CD4-positive, CD25-positive, alpha-beta regulatory T cell (primary cell): ENCODE measurements at places on chromosomes 5 and 9.

DNA sequence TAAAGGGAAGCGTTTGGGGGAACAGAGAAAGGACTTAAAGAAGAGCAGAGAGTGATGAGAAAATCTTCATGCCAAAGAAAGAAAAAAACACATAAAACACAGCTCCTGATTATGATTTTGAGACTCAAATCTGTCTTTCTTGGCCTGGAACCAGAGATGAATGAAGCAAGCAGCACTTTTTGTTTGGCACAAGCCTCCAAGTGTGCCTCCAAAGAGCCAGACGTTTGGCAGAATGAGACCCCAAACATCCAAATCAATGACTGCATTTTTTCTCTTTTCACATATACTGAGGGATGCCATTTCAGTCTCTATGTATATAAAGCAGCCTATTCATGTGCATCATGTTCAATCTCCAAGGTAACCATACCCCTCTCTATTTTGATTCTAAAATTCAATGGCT, 424.2 kb downstream of the TUSC1 start:
- no peak for DNase-seq

DNA sequence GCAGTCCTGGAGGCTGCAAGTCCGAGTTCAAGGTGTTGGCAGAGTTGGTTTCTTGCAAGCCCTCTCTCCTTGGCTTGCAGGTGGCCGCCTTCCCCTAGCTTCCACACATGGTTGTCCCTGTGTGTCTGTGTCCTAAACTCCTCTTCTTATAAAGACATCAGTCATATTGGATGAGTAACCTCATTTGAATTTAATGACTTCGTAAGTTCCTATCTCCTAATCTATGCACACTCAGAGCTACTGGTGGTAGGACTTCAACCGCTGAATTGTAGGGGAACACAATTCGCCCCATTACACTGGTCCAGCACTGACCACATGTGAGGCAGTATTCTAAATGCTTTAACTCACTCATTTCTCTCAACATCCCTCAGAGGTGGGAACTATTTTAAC, 25.9 kb upstream of the ADAMTS2 start:
- no peak for DNase-seq

- no peak for DNase-seq
Observed at GRCh38 chr9:132328580-132328979, 26.2 kb downstream of the SETX start.

DNA sequence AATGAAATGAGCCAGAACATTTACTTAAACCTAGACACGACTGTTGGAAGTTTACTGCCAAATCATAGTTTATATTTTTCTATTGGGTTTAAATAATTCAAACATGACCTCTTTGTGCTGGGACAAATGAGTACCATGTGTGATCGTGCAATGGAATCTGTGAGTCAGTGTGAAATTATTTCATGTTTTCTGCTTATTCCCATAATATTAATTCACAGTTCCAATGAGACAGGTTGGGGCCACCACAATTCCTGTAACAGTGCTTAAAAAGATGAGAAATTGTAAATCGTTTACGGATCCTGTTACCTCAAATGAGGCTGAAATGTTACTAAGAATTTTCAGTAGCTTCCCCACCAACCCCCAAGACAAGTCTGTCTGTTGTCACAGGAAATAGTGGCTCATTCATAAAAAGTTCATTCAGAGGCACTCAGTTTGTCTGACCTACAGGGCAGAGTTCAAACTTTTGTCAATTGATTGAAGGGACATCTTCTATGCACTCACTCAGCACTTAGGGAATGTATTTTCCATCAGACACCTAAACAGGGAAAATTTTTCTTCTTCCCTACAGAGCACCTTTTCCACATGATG, 563.9 kb upstream of the ADAMTS16 start:
- DNase-seq, result no peak

- no peak for DNase-seq
Observed at GRCh38 chr5:61837788-61838187, 468.2 kb upstream of the KIF2A start.
